ENCODE measurements at places on chromosomes 5 and 9.

GRCh38 chr5:37696190-37697021 is 143.4 kb downstream of the GDNF start:
- no peak for DNase-seq

- DNase-seq = no peak
Measured at GRCh38 chr5:114418176-114419066, 56.6 kb downstream of the KCNN2 start.

GRCh38 chr5:53126521-53126920 is 17.0 kb upstream of the MOCS2 start:
- no peak for DNase-seq

DNA sequence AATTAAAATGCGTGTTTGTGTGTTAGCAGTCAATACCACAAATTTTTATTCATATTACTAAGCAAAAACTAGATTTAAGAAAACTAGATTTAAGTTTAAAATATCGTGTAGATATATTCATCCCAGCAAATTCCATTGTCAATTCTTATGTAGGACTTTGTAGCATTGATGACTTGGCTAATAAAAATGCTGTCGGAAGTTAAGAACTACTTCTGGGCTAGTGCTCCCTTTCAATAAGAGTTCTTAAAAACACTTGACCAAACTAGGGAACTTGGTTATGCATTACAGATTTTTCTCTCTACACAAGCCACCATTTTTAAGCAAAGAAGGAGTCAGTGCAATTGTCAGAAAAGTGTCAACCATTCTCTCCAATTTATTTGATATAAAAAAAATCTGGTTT is 68.7 kb upstream of the RAD23B start:
- DNase-seq = no peak
